ENCODE measurements at places on chromosomes 3 and 15.
A peak's percentile ranks its signal among the peaks of the same experiment; 100 is the strongest.

- no peak for DNase-seq
Observed at GRCh38 chr15:58293622-58294550, 137.9 kb upstream of the LIPC start.

DNA sequence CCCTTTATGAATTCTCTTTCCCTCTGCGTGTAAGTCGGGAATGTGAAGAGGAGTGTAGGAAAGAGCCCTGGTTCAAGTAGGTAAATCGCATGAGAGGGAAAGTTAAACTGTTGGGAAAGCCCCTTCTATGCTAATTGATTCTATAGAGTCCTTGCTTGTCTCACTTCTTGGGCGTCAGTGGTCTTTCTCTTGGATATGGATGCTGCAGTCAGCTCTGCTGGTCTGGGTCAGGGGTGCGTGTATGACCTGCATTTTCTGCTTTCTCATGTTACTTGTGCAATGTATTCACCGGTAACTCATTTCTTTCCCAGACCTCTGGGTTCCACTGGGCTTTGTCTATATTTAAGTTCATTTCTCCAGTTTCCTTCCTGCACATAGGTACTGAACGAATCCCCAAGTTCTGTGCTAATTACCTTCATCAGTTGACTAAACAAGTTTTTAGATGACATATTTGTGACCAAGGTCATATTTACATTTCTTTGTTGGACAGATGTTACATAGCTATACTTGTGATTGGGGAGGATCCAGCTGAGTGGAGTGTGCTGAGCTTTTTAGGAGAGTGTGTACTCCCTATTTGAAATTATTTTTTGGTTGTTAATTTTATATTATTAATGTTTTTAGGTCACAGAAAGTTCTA lies 1.4 kb downstream of the SETD5 start:
- peak; percentile 32 for DNase-seq

- DNase-seq: no peak
Observed at GRCh38 chr15:99249270-99249841, at the start of gene TTC23. Gene TTC23 (minus strand): TSS chr15:99249581. CDS start chr15:99228712, 20,869 bp downstream.

GRCh38 chr15:101068961-101069653 lies 149.9 kb downstream of the LRRK1 start:
- DNase-seq: no peak

GRCh38 chr15:48046813-48047438 lies 73.9 kb upstream of the SLC24A5 start:
- no peak for DNase-seq

GRCh38 chr3:18334837-18335601 lies 90.1 kb downstream of the SATB1 start:
- no peak for DNase-seq

GRCh38 chr15:64749167-64749566 lies 26.2 kb downstream of the RBPMS2 start:
- DNase-seq: no peak

- no peak for DNase-seq
Observed at GRCh38 chr15:82710926-82711490, 1.3 kb upstream of the AP3B2 start.

DNA sequence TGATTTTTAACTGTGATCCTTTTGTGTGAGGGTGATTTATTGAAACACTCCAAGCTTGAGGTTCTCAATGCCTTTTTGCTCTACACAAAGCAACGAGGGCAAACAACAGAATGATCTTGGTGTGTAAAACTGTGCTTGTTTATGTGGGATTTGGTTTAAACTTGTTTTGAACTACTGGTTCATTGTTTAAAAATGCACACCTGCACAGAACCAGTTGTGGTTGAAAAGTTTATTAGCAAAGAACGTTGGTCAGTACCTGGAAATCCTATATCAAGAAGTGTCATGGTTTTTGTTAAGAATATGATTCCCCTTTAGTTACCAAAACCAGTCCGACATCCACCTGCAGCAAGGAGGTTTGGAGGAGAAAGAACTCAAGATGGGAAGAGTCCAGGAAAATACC lies 239.4 kb downstream of the WNT5A start:
- no peak for DNase-seq

DNA sequence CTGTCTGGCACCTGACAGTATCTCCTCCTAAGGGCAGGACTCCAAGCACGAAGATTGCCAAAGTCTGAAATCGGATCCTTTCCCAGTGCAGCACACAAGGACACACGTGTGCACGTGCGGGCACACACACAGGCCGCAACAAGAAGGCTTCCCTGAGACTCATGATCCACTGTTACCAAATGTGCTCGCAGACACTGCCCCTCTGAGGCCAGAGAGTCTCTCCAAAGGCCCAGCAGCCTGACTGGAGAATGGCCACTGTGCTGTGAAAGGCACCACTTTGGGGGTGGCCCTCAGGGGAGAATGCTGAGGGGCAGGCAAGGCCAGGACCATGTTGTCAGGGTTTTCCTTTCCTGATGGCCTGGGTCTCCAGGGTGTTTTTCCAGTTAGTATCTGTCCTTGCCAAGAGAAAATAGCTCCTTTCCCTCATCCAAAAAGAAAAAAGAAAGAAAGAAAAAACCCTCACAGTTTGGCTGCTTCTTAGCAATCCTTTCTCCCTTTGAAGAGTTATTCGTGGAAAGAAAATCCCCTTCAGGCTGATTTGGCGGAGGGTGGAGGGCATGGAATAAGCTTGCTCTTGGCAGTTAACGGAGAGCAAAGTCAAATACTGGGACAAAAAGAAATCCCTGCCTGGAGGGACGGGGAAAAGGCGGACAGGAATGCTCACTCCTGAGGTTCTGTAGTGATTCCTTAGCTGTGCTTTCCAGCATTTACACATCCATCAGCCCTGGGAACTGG lies 112.2 kb upstream of the ETV5 start:
- no peak for DNase-seq

DNA sequence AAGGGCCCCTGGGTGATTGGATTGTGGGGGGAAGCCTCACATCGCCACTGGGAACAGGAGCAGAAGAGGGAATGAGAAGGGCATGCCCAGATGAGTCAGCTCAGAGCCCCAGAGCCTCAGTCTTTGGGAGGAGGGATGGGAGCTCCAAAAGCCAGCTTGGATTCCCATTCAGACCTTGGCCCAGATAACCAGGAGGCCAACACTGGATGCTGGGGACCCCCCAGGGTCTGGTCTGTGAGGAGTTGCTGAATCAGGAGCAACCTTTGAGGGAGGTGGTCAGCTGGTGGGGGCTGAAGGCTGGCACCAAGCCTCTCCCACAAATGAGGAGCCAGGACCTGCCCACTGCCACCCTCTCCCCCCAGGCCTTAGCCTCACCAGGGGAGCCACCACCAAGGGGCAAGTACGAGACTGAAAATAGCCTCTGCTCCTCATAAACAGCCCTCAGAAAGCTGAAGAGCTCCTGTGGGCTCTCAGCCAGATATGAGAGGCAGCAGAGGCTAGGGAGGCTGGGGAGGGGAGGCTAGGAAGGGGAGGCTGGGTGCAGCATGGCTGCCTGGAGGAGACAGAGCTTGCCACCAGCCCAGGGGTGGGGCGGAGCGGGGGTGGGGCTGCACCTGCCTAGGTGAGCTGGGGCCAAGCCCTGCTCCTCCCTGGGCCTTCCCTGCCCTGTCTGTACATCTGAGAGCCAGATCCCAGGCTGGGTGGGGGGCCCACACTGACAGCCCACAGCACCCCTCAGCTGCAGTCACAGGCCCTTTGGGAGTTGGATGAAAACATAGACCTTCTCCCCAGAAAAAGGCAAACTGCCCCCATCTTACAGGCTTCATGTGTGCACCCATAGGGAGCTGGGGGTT lies 99.8 kb downstream of the SEC22A start:
- DNase-seq: no peak

GRCh38 chr15:53197426-53197839 lies 407.3 kb upstream of the ONECUT1 start:
- peak; percentile 47 for DNase-seq

DNA sequence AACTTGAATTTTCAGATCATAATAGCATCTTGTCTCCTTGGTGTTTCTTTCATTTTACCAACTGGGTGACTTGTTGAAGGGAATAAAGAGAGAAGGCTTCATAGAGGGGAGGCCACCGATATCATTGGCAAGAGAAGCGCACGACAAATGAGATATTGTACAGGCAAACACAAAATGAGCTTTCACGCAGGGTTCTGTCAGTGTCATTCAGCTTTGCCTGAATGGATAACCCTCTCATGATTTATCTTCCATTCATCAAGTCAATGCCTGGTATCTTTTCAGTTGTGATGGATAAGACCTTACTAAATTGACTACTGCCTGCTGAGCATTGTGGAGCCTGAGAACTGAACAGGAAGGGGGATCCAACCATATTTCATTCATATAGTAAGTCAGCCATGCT lies 188.6 kb upstream of the EPHA3 start:
- DNase-seq: no peak

DNA sequence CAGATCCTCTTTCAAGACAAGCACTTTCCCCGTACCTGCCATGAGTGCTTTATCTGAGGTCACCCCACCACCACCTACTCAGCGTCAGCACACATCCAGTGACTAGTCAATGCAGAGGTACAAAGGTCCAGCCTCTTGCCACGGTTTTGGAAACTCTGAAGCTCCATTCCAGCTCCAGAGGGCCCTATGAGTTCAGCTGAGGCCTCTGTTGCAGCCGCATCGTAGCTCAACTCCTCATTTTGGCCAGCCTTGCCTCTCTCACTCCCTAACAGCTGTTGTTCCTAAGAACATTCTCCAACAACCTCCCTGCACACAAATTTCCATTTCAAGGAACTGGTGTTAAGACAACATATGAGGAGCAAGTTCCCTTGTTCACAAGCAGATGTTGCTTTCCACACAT lies 405.1 kb upstream of the PROK2 start:
- no peak for DNase-seq

DNA sequence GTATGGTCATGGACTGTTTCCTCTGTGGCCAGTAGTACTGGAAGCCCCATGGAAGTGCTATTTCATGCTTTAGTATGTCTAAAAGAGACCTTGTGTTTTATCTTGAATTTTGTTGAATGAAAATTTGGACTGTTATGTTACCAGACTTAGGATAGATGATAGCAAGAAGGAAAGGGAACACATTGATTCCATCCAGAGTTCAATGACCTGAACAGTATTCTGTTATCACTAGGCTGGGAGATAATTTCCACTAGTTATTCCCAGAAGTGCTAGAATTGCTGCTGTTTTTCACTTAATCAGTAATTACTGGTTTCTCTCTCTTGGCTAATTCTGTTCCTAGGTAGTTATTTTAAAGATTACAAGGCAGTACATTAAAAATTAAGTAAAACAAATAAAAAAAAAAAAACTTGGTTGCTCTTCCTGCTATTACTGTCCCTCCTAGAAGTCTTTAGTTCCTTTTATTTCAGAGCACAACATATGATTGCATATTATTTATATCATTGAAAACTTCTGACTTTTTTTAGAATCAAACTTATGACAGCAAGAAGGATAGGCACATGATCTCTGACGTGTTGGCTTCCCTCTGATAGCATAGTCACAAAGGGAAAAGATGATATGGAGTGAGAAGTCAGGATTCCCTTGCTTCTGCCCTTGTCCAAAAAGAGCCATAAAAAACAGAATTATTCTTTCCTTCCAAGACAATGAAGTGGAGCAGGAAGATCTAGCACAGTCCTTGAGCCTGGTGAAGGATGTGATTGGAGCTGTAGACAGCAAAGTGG lies 72.2 kb downstream of the KLHL25 start:
- no peak for DNase-seq

- DNase-seq: no peak
Observed at GRCh38 chr3:27767000-27767399, 44.9 kb upstream of the EOMES start.

GRCh38 chr3:150546226-150547044 lies at the start of the genes EIF2A and SERP1:
Gene EIF2A (plus strand): TSS chr3:150546787. CDS start chr3:150546803, 16 bp downstream.
Gene SERP1 (minus strand): TSS chr3:150546496. CDS start chr3:150546135, 361 bp downstream.
- DNase-seq: peak; percentile 99

DNA sequence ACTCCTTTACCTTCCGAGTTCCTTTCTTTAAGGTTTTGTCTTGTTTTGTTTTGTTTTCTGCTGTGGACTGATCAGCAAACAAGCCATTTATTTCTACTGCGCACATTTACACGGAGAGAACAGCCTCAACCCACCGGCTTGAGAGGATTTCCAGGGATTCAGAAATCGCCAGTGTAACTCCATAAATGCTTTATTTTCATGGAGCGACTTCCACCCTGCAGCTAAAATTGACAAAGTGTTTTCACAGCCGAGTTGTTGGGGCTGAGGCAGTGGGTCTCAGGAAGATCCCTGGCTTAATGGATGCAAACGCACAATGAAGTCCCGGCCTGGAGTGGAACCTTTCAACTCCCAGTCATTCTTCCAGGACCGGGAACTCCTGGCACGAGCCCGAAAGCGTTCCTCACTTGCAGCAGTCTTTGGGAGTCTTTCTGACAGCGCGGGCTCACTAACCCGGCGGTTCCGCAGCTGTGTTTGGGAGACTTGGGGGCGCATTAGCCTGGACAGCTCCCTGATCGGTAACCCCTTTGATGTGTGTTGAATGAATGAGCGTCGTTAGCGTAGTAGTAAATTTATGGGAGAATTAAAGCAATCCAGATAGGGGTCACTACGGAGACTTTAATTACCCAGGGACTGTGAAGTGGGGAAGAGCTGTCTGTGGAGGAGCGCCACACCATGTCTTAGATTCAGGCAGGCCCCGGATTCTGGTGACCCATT lies 785 bp upstream of the MYRIP start:
- DNase-seq: no peak

DNA sequence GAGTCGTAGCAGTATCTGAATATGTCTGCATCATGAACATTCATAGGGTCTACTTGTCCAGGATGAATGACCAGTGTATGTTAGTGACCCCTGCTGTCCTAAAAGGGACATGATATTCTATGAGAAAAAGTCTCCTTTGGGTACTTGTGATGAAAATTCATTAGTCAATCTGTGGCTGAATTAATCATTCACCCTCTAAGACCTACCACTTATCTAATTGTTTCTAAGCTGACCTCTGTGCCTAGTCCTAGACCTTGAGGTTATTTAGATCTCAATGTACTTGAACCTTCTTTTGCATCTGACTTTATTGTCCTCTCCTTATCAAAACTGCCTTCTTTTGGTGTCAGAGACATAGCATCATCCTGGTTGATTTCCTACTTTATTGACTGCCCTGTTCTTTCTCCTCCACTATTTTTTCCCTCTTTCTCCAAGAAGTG lies 799.3 kb downstream of the DIPK2A start:
- DNase-seq: no peak

DNA sequence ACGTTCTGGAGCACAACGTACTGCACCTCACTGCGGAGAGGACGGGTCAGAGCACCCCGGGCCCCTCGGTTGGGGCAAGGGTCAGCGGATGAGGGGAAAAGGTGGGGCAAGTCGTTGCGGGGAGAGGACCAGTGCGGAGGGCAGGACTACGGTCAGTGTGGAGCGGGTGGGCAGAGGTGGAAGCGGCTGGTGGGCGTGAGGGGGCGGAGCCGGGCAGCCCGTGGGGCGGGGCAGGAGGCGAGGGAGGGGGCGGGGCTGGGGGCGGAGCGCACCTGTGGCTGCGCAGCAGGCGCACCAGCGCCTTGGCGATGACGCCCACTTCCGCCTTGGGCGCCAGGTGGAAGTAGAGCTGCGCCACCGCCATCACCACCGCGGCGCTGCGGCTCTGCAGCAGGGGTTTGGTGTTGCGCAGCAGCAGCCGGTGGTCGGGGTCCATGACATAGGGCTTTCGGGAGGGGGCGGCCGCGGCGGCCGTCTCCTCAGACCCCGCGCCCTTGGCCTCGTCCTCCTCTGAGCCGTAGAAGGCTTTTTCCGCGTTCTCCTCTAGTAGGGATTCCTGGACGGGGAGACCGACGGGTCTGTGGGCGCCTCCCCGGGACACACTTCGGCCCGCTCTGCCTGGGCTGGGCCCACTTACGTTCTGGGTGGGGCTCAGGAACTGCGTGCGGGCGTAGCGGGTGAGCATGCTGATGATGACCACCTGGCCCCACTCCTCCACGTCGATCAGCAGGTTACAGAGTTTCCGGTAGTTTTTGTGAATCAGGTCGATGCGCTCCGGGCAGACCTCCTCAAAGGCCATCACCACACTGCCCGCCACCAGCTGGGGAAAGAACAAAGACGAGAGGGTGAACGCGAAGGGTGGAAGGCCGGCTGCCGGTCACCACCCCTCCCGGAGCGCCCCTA lies 29.2 kb downstream of the AP3B2 start:
- DNase-seq: peak; percentile 79

GRCh38 chr3:155676252-155676981 lies 68.5 kb downstream of the PLCH1 start:
- no peak for DNase-seq
